ENCODE measurements at places on chromosomes 12 and 14. TPM values are rescaled to one million over a fixed set of nuclear protein-coding genes. Genes with fewer than 3 reads are reported as not detected.

DNA sequence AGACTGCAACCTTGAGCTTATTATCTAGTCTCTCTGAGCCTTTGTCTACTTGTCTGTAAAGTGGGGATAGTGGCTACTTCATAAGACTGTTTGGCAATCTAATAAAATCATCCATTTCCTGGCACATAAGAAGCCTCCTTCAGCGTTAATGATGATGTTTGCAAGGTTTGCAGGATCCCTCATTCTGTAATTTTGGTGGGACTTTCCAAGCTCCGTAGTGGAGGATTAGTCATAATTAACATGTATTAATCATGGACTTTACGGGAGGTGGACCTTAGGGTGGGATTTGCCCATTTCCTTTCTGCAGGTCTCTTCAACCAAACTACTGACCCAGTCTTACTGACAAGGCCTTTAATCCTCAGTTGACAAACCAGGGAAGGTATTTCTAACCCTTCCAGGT is 66.2 kb downstream of the NTF3 start:
- peaks cover 5% of the 10 kb centered on the region for H3K27me3 ChIP-seq
- no peaks in the 10 kb centered on the region for H3K36me3 ChIP-seq
- H3K4me1 ChIP-seq: no peaks in the 10 kb centered on the region
- H3K27ac ChIP-seq: no peak overlapping the region
- no peak for DNase-seq

Gene RPS26
- 32.3 TPM for total RNA-seq

DNA sequence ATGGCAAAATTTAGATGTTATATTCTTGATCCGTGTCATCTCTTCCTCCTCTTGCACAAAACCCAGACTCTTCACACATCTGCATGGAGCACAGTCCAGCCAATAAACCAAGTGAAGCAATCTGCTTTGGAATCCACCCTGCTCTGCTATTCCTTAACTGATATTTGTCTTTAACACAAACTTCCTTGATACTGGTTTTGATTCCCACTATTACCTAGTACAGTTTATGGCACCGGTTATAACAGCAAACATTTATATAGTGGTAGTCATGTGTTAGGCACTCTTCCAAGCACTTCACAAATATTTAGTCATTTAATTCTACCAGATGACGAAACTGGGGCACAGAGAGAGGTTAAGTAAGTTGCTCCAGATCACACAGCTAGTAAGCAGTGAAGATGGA is 12.5 kb downstream of the STYK1 start:
- DNase-seq: no peak
- no peaks in the 10 kb centered on the region for H3K4me1 ChIP-seq
- H3K4me3 ChIP-seq: no peak overlapping the region
- H3K27ac ChIP-seq: no peak overlapping the region

GRCh38 chr12:57724936-57725740 is 13.4 kb downstream of the AGAP2 start:
- H3K27ac ChIP-seq: no peak overlapping the region
- peaks cover 8% of the 10 kb centered on the region for H3K4me1 ChIP-seq
- H3K36me3 ChIP-seq: peaks cover 4% of the 10 kb centered on the region
- H3K4me3 ChIP-seq: peak overlapping the region; percentile 70

DNA sequence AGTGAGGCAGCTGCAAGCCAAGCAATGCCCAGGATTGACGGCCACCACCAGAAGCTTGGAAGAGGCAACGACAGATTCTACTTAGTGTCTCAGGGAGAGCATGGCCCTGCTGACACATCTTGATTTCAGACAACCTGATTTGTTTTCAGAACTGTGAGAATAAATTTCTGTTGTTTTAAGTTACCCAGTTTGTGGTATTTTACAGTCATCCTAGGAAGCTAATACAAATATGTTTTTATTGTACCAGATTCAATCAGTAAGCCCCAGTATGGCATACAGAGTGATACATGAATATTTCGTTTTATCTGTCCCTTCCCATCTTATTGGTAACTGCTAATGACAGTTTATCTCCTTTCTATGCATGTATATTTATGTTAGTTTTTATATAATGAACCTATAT is 62.3 kb downstream of the SAMD4A start:
- H3K36me3 ChIP-seq: no peaks in the 10 kb centered on the region
- H3K4me1 ChIP-seq: peaks cover 34% of the 10 kb centered on the region
- no peaks in the 10 kb centered on the region for H3K27me3 ChIP-seq
- H3K4me3 ChIP-seq: no peak overlapping the region
- no peak overlapping the region for H3K27ac ChIP-seq

DNA sequence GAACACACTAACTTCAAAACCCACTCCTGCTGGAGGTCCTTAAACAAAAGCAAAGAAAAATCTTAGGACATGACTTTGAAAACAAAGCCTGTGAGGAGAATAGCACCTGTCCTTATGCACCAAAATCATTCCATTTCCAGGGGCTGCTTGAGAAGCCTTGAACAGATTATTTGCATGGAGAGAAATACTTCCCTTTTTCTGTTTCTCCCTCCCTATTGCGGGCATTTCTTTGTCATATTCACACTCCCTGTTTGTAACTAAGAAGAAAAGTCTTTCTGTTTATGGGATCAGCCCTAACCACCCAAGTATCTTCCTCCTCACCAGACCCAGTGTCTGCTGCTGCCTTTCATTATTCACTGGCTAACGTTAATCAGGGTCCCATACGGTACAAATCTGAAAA is 218.8 kb downstream of the DPF3 start:
- DNase-seq: no peak
- no peak overlapping the region for H3K4me3 ChIP-seq
- H3K27me3 ChIP-seq: no peaks in the 10 kb centered on the region
- H3K36me3 ChIP-seq: no peaks in the 10 kb centered on the region
- no peak overlapping the region for H3K27ac ChIP-seq
- peaks cover 17% of the 10 kb centered on the region for H3K4me1 ChIP-seq

DNA sequence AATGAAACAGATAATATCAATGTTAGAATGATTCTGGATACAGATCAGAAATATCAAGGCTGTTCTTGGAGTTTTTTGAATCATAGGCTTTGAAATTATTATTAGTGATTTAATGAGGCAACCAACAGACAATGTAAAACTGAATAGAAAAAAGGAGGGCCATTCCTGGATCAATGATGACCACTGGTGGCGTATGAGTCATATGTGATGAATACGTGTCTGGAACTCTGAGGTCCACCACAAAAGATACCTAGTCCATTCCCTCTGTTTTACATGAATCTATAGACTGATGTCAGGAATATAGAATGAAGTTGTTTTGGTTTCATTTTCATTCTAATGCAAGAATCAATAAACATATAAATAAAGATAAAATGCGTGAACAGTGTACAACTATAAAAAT is 78.3 kb upstream of the RTL1 start:
- H3K36me3 ChIP-seq: no peaks in the 10 kb centered on the region
- H3K4me3 ChIP-seq: no peak overlapping the region
- no peak overlapping the region for H3K27ac ChIP-seq
- DNase-seq: no peak
- no peaks in the 10 kb centered on the region for H3K4me1 ChIP-seq

DNA sequence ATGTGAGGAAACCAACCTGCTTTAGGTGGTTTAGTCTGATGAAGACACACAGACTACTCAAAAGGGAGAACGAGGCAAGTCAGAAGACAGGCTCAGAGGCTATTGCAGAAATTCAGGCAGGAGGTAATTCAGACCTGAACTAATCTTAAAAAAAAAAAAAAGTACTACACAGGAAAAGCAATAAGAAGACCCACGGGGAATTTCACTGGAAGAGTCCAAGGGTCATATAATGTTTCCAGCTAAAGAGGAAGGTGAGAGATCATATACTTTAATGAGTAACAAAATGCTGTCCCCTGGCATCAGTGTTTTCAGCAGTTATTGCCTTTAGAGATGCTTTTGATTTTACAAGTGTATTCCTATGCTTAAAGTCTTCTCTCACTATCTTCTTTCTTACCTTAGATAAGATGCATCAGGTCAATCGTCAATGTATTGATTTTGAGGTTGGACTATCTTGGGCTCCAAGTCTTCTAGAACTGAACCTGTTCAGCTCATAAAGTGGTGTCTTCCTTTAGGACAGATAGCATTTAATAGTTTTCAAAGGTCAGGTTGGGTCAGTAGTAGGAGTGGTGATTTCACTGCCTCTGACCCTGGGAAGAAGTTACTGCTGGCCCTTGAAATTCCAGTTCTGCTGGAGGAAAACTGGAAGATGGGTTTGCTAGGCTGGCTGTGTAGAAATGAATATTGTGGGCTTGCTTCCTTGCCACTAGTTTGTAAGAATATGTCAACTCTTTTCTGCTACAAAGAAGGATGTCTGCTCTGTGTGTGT is 60.0 kb downstream of the FAR2 start:
- no peaks in the 10 kb centered on the region for H3K27me3 ChIP-seq
- H3K4me3 ChIP-seq: no peak overlapping the region
- H3K27ac ChIP-seq: no peak overlapping the region
- no peaks in the 10 kb centered on the region for H3K4me1 ChIP-seq
- no peaks in the 10 kb centered on the region for H3K36me3 ChIP-seq

GRCh38 chr12:55679691-55680090 is 28.0 kb downstream of the ITGA7 start:
- peaks cover 17% of the 10 kb centered on the region for H3K4me1 ChIP-seq
- no peak overlapping the region for H3K4me3 ChIP-seq
- peaks cover 7% of the 10 kb centered on the region for H3K27me3 ChIP-seq
- DNase-seq: no peak
- no peaks in the 10 kb centered on the region for H3K36me3 ChIP-seq
- no peak overlapping the region for H3K27ac ChIP-seq

Gene RILPL2
- 1.9 TPM for total RNA-seq

Gene CARMIL3
- total RNA-seq: 9.4 TPM

DNA sequence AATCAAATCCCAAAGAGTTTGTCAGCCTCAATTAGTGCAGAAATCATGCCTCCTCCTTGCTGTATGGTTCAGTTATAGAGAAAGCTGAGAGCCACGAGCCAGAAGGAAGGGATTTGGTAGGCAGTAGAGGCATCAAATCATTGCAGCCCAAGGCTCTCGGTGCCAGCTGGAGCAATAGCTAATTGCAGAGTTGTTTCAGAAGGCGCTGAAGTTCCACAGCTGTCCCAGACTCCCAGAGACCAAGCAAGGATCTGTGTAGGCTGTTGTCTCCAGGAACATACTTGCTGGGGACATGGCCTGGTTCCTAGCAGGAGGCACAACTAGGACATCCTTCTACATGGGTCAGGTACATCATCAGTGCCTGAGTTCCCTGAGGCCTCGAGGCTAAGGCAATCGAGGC is 80.4 kb upstream of the WSCD2 start:
- no peak overlapping the region for H3K27ac ChIP-seq
- peaks cover 5% of the 10 kb centered on the region for H3K4me1 ChIP-seq
- no peaks in the 10 kb centered on the region for H3K36me3 ChIP-seq
- H3K27me3 ChIP-seq: peaks cover 41% of the 10 kb centered on the region
- no peak overlapping the region for H3K4me3 ChIP-seq
- no peak for DNase-seq

Gene SPTB
- 0.18 TPM for total RNA-seq

Gene RNASE7
- not detected for total RNA-seq

Gene PCED1B
- total RNA-seq: 0.47 TPM

DNA sequence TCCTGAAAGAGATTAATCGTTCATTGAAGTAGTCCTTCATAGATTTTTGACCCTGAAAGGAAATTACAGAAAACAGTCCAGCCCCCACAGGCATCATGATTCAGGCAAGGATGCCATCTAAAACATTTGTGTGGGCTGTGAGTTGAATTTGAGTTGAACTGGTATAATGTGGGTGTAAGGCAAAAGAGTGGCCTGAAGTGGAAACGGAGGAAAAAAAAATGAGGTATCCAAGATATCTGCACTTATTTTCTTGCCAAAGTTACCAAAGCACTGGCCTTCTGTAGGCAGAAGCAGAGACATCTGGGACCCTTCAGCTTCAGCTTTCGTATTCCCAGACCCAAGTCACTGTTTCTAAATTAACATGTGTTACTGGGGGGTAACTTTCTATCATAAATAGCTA is 105.1 kb upstream of the DIO2 start:
- H3K27ac ChIP-seq: no peak overlapping the region
- H3K27me3 ChIP-seq: no peaks in the 10 kb centered on the region

- H3K36me3 ChIP-seq: peaks cover 3% of the 10 kb centered on the region
- no peak for DNase-seq
- H3K4me3 ChIP-seq: no peak overlapping the region
- no peak overlapping the region for H3K27ac ChIP-seq
Observed at GRCh38 chr12:69500631-69501030, 30.4 kb downstream of the FRS2 start.

Gene LUM
- total RNA-seq: 33.9 TPM

Gene TSPAN11
- 21.4 TPM for total RNA-seq

DNA sequence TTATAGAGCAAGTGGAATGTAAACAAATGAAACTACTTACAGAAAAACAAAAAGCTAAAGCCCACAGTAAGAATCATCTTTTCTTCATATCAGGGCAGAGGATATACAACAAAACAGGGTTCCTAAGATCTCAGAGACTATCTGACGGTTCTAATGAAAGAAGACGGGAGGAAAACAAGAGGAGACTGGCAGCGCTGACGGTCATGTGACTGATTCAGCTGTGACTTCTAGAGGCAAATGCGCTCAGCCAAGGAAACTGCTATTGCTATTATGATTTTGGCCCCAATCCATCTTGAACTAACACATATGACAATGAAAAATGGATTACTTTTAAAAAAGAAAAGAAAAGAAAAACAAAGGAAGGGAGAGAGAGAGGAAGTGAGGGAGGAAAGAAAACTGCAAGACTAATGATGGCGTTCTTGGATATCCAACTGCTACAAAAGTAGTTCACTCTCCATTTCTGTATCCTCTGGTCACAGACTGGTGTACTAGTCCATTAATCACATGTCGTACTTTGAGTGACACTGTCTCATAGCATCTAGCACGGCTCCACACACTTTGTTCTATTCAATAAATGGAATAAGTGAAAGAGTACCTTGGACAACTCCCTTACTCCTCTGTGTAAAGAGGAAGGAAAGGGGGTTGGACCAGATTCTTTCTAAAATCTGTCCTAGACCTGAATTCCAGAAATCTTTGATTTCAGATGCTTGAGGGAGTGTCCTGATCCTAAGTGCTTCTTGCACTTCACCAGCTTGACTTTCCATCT is 119.3 kb downstream of the DAD1 start:
- no peaks in the 10 kb centered on the region for H3K36me3 ChIP-seq
- no peak overlapping the region for H3K4me3 ChIP-seq
- H3K27ac ChIP-seq: no peak overlapping the region

DNA sequence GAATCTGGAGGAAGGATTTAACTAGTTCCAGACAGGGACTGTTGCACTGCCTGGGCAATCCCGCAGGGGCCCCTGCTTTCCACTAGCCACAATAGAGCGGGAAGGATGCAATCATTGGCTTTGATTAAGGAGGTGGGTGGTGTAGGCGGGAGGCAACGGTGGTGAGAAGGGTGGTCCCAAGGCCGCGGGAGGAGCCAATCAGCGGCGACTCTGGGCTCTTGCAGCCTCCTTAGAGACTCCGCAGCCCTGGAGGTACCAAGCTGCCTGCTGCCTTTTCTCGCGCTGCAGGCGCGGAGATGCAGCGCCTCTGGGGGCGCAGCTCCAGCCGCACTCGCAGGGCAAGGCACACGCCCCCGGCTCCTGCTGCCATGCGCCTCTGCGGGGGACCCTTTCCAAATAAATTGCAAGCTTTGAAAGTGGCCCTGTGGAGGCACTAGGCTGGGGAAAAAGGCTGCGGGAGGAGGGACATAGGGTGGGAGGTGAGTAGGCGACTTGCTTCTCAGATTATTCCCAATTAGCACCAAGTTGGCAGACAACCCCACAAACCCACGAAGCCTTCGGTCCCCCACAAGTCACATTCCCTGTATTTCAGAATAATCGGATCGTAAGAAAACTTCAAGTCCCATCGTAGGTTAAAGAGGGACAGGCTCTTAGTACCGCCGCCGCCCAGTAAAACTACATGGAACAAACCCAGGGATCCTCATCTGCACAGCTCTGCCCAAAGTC is 858 bp upstream of the KCNA1 start:
- peaks cover 40% of the 10 kb centered on the region for H3K27me3 ChIP-seq
- peak; percentile 57 for DNase-seq
- peaks cover 15% of the 10 kb centered on the region for H3K4me1 ChIP-seq
- peak overlapping the region; percentile 78 for H3K4me3 ChIP-seq
- H3K36me3 ChIP-seq: peaks cover 6% of the 10 kb centered on the region
- H3K27ac ChIP-seq: no peak overlapping the region
